ENCODE measurements at places on chromosomes 16 and 17. TPM values are rescaled to one million over a fixed set of nuclear protein-coding genes. Genes with fewer than 3 reads are reported as not detected.

- no peak for DNase-seq
Measured at GRCh38 chr16:69706256-69706974, 19.9 kb downstream of the NQO1 start.

GRCh38 chr16:57483725-57484514 is 2.4 kb downstream of the DOK4 start:
- DNase-seq, result no peak

The RCVRN gene
- not detected for total RNA-seq

The AOC2 gene
- total RNA-seq, result 1.6 TPM

The HOXB1 gene
- total RNA-seq, result not detected

DNA sequence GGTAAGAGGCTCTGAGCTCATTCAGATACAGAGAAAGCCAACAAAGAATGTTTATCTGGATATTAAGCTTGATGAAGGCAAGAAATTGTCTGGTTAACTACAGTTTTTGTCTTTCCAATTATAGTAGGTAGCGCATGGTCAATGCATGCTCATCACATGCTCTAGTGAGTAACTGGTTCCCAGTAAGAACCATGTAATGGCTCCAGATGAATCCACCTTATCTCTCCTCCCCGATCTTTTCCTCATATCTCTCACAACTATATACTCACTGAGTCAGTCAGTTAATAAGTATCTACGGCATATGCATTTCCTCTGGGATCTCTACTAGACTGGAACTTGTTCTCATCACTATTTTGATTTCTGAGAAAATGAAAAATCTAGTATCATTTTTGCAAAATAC is 340.7 kb upstream of the DYNLRB2 start:
- DNase-seq, result no peak

GRCh38 chr17:16935241-16935663 is 36.7 kb downstream of the TNFRSF13B start:
- DNase-seq, result peak; percentile 11

GRCh38 chr16:67668495-67669157 is 2.0 kb downstream of the C16orf86 start:
- no peak for DNase-seq
